ENCODE measurements at places on chromosomes 3 and 15.

- DNase-seq = no peak
Measured at GRCh38 chr3:7585052-7585451, 724.1 kb downstream of the GRM7 start.

DNA sequence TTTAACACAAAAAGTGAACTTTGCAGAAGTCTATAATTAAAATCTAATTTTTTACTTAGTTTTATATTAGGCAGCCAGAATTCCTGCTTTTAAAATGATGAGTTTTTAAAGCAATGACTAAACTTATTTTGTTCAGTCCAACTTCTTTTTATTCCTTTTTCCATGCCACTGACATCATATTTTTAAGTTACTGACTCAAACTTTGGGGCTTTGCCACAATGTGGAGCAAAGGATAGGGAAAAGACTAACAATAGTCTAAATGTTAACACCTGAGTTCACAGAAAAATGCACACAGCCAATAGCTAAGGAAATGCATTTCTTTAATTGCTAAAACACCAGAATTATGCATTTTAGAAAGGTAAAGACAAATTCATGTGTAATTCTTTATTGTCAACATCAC, 647.6 kb upstream of the DPPA4 start:
- DNase-seq = no peak

GRCh38 chr3:62169906-62170660, 203.3 kb downstream of the FEZF2 start:
- DNase-seq = no peak

DNA sequence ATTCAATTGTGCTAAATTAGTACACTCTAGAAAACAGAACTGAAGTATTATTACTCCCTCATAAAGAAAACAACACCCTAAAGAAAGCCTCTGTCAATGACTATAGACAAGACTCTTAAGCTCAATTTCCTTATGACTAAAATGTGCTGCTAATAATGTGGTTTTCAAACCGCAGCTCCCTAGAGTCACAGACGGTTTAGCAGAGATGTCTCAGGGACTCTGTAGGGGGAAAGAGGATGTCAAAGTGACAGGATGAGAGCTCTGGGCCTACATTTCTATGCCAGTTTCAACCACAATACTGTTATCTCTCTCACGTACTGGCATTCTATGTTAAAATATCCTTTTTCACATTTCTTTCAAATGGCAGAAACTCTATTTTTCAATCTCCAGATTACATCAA, 37.6 kb upstream of the WDR49 start:
- DNase-seq = no peak

- no peak for DNase-seq
Measured at GRCh38 chr3:191624299-191624698, 163.3 kb downstream of the PYDC2 start.

GRCh38 chr3:177405191-177405672, 207.9 kb upstream of the TBL1XR1 start:
- DNase-seq = no peak

DNA sequence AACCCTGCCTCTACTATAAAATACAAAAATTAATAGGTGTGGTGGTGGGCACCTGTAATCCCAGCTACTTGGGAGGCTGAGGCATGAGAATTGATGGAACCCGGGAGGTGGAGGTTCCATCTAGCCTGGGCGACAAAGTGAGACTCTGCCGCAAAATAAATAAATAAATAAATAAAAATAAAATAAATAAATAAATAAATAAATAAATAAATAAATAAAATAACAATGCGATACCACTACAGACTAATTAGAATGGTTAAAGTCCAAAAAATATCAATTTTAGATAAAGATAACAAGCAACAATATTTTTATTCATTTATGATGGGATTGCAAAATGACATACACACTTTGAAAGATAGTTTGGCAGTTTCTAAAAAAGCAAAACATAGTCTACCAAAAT, 1131.5 kb downstream of the SI start:
- no peak for DNase-seq

GRCh38 chr15:33461671-33462070, 150.9 kb downstream of the RYR3 start:
- DNase-seq = no peak

- DNase-seq = no peak
Measured at GRCh38 chr3:134624537-134625287, 26.1 kb downstream of the KY start.

- no peak for DNase-seq
Measured at GRCh38 chr15:75061272-75061671, 37.9 kb downstream of the PPCDC start.
